ENCODE measurements at places on chromosomes 7 and 10.

DNA sequence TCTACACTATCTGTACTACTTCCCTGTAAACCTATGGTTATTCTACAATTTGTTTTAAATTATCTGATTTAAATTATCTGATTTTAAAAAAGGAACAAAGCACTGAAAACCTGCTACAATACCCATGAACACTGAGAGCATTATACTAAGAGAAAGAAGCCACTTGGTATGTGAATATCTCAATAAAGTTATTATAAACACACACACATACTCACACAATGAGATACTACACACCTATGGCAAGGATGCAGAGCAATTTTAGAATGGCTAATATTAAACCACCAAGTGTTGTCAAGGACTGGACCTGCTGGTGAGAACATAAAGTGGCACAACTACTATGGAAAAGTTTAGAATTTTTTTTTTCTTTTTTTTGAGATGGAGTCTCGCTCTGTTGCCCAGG, 82.7 kb downstream of the IGF2BP3 start:
- DNase-seq: no peak

DNA sequence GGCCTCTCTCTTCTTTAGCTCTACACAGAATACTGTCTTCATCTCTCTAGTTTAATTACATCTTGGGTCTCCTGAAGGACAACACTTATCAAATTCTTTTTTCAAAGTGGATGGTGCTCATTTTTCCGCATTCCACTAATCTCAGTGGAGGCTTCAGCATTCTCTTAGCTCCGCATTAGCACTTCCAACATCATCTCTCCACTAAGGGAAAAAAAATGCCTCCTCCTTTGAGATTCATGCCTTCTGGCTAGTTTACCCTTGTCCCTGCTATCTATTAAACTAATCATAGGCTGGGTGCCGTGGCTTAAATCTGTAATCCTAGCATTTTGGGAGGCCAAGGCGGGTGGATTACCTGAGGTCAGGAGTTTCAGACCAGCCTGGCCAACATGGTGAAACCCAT, 9.2 kb downstream of the PPP3CB start:
- DNase-seq: no peak

DNA sequence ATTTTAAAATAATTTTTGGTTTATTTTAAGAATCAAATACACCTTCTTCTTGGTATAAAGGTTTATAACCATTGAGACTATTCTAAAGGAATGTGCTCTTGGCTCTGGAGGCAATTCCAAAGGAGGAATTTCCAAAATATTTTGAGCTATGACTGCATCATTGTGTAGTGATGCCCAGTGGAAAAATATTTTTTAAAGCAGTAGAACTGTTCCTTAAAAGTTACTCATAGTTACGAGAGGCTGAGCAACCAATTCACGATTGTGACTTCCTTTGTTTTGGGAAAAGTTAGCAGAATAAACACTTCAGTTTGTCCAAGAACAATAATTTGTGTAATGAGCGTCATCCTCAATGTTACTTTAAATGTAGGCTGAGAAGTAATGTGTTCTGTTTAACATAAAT, 233.6 kb downstream of the BAMBI start:
- no peak for DNase-seq

DNA sequence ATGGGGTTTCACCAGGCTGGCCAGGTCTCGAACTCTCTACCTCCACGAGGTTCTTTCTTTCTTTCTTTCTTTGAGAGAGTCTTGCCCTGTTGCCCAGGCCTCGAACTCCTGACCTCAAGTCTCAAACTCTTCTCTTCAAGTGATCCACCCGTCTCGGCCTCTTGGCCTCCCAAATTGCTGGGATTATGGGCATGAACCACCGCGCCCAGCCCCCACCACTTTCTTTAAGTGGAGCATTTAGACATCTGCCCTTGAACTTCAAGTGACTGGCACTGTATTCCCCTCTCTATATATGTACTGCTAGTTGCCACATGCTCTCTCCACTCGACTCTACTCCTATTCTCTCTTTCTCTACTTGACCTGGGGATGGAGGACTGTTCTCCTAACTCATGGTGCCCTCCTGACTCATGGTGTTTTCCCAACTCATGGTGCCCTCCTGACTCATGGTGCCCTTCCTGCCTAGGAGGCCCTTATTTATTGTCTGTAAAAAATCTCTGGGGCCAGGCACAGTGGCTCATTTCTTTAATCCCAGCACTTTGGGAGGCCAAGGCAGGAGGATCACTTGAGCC, 19.3 kb upstream of the ACHE start:
- DNase-seq: no peak

DNA sequence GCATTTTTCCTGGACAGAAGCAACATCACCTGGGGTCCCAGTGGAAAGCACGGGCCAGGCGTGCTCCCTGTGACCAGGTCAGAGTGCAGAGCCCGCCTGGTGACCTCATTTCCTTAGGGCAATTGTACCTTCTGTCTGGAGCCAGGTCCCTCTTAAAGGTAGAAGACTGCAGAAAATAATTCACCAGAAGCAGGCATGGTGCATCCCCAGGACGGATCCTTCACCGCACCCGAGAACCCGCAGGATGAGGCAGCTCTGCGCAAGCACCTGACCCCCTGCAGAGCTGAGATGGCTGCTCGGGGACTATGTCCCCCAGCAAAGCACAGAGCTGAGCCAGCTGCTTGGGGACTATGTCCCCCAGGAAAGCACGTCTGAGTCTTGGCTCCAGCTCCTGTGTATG, 557.6 kb downstream of the PTPRN2 start:
- DNase-seq: no peak

Measured in CD4-positive, alpha-beta T cell treated with Interleukin-21 for 1 hour (primary cell).